ENCODE measurements at places on chromosomes 3 and 15.
A peak's percentile ranks its signal among the peaks of the same experiment; 100 is the strongest.

- no peak for DNase-seq
Observed at GRCh38 chr3:168121184-168122017, 25.7 kb upstream of the GOLIM4 start.

DNA sequence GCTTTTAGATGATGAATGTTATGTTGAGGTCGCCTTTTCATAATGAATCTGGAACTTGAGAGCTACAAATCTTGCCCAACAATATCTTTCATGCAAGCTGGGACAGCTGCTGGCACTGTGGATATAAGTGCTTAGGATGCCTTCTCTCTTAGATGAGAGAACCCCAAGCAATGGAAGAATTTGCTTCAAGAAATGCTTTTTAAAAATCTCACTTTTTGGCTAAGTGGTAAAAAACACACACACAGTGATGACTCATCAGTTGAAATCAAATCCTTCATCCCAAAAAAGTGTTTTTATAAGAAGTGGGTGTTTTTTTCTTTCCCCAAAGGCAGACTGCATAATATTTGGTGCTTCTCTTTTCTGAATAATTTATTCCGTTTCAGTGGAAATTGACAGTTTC, 38.4 kb upstream of the GALNT15 start:
- DNase-seq, result no peak

- no peak for DNase-seq
Observed at GRCh38 chr15:101504866-101505609, 15.5 kb upstream of the PCSK6 start.

DNA sequence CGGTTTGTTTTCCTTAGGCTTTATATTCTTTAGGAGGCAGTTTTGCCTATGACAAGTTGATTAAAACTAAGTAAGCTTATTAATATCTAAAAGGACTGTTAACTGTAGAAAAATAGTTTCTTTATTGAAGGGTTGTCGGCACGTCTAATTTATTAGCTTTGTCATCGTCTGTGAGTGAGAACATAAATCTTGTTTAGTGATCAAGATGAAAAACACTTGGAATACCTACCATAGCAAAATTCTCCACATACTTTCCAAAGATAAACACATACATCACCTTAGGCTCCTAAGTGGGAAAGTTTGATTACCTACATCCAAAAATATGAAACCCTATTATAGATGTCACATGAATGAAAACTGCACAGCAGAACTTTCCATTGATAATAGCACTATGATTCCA, 139.1 kb upstream of the BNIP2 start:
- DNase-seq, result no peak

GRCh38 chr3:85783291-85783690, 824.5 kb downstream of the CADM2 start:
- DNase-seq, result no peak

DNA sequence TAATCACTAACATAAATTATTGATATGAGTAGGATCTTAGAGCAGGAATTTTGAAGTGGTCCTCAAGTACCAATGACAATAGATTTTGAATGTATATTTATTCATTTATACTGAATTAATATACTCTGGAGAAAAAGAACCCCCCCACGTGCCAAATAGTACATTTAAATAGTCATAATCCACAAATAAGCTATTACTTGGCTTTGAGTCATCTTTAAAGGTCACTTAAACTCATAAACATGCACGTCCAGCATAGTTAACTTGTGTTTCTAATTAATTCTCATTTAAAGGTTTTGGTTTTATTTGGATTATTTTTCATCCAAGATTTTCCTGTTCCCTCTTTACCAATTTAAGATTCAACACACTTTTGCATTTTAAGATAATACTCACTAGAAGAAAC, 35.1 kb downstream of the FGF7 start:
- no peak for DNase-seq

DNA sequence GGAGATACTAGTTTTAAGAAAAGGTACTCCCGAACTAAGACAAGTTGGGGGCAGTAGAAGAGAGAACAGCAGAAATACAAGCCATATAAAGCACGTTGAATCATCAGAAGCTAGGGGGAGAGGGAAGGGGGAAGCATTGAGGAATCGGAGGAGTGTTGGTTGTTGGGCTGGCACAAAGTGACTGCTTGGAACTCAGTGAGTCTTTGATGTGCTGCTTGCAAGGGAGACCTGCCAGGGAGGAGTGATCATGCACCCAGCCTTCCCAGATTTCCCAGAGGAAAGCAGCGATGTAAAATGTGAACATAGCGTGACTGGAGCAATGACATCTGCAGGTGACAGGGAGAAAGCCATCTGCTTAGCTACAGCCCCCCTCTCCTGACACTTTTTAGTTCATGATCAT, 192.4 kb upstream of the IL12A start:
- DNase-seq, result no peak

GRCh38 chr15:91965501-91966193, 112.1 kb downstream of the SLCO3A1 start:
- DNase-seq, result no peak

- no peak for DNase-seq
Observed at GRCh38 chr3:52349611-52350395, 33.7 kb downstream of the DNAH1 start.

GRCh38 chr15:80852676-80853075, 73.5 kb downstream of the CEMIP start:
- DNase-seq, result no peak

DNA sequence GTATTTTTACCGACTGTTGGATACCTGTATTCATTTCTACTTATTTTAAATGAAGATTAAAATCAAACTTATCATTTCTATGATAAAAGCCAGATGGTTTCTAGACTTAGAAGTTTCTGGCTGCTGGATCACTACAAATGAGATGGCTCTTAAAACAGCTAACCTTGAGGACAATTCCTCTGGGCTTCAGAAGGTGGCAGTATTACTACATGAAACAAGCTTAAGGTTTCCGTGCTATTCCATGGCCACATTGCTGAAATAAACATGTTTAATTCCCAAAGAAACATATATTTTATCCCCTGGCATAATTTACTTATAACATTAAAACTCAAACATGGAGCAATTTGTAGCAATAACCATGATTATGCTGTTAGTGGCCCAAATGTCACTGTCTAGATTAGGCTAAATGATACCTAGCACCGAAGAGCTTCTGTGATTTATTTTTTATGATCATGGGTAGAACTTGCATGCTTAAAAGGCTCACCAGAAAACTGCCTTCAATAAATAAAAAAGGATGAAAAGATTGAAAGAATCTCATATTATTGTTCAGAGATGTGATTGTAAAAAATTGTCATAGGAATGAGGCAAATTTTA, 204.0 kb upstream of the NANOGP8 start:
- peak; percentile 4 for DNase-seq

DNA sequence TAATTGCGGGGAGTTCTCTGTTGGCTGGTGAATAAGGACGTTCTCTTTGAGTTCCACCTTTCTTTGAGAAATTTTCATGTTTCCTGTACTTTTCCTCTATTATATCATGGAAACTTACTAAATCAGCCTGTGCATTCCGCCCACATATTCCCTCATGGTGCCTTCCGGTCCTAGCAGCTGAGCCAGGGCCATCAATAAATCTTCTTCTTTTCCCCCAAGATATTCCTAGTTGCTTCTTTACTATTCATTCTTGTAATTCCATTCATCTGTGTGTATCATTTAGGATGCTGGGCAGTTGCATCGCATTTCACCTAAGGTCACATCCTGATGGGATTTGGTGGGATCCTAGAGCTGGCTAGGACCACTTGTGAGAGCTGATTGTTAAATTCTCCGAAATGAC, 139.2 kb downstream of the RBMS3 start:
- no peak for DNase-seq
